Lung microvascular endothelial cell (primary cell): ENCODE measurements at places on chromosomes 7 and 10. TPM values are rescaled to one million over a fixed set of nuclear protein-coding genes. Genes with fewer than 3 reads are reported as not detected.

Gene CABCOCO1
- total RNA-seq, result under 0.01 TPM in 1 of 2 replicates, not detected in the other

Gene C10orf62
- total RNA-seq, result not detected in 2 replicates

Gene TAC1
- total RNA-seq, result not detected in 2 replicates

Gene CCDC136
- total RNA-seq, result 0.99 and 1.1 TPM in 2 replicates

Gene VAX1
- total RNA-seq, result not detected in 2 replicates

GRCh38 chr10:86945361-86946212 is 11.8 kb downstream of the MMRN2 start:
- DNase-seq, result peak; percentile 37

DNA sequence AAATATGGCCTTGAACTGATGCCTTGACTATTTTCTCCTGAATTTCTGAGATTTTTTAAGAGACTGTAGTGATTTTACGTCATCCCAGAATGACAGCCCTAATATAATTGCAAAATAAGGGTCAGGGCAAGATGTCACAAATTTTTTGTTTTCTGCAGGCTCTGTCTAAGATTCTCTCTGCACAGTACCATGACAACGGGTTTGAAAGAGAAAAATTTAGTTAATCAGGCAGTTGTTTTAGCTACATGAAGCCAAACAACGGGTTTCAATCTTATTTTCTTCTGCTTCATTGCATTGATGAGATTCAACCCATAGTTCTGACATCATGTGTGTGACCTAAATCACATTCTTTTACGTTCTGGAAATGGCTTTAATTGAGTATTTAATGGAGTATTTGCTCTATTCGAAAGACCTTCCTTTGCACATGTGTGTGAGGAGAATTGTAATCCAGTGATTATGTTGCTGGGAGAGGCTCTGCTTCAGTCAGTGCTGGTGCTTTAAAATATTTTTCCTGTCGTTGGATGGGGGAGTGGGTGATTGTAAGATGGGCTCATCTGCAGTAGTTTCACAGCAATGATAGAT is 118.0 kb upstream of the RHOBTB1 start:
- DNase-seq, result no peak

- no peak for DNase-seq
Observed at GRCh38 chr7:69090936-69091335, 507.3 kb upstream of the AUTS2 start.

GRCh38 chr7:34463830-34464229 is 194.2 kb upstream of the NPSR1 start:
- no peak for DNase-seq

DNA sequence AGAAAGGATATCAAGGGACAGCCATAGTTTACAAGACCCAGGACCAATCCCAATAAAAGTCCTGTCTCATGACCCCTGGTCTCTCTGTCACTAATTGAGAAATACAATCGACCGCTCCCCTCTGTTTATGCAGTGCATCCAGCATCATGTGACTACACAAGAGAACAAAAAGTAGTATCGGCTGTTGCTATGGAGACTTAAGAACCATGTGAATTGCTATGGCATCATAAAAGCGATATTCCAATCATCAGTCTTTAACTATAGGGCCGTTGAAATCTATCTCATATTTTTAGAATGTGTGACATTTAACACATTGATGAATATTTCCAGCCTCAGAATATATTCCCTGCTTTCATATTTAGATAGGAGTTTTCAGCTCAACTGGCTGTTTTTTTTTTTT is 139.3 kb downstream of the FRMD4A start:
- DNase-seq, result no peak

DNA sequence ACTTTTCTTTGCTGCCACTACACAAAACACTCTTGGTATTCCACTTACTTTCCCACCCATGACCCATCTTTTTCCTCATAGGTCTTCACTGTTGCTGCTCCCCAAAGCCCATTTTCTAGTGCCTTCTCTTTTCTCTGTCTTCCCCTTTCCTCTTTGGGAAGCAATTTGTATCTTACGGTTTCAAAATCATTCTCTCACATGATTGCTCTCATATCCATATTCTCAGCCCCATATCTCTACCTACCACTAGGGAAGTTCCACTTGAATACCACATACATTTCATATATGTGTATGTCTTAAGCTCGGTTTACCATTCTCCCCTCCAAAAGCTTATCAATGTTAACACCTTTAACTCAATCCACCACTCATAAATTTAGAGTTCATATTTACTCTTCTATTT is 3.2 kb upstream of the UBE2D1 start:
- DNase-seq, result no peak

DNA sequence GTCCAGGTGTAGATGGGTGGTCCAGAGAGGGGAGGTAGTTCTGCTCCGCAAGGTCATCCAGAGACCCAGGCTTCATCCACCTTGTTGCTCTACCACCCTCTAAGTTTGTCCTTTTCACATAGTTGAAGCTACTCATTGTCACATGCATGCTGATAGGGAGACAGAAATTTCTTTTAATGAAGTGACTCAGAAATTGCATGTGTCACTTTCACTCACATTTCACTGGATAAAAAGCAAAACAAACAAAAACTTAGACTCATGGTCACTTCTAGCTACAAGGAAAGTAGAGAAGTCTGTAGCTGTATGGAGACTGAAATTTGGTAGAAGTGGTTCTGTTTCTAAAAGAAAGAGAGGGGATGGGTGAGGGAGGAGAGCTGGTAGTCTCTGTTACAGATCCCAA is 161.9 kb downstream of the SORCS3 start:
- no peak for DNase-seq

- no peak for DNase-seq
Observed at GRCh38 chr7:138980563-138981291, 462 bp downstream of the KIAA1549 start.

DNA sequence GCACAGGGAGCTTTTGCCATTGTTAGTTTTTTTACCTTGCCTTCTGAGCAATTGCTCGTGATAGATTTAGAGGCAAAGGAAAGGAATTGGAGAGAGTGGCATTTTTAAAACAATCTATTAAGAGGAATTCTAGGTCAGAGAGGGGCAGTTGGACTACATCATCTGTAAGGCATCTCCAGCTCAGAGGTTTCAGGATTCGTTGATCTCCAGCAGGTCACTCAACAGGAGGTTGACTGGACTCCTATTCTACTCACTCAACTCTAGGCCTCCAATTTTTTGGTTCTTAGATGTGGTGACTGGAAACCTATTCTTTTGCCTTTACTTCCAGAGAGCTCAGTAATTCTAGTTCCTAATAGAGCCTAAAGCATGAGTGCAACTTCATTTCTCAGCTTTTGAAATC is 42.8 kb downstream of the TBXAS1 start:
- no peak for DNase-seq

- DNase-seq, result no peak
Observed at GRCh38 chr7:105766421-105767073, 109.9 kb downstream of the ATXN7L1 start.

DNA sequence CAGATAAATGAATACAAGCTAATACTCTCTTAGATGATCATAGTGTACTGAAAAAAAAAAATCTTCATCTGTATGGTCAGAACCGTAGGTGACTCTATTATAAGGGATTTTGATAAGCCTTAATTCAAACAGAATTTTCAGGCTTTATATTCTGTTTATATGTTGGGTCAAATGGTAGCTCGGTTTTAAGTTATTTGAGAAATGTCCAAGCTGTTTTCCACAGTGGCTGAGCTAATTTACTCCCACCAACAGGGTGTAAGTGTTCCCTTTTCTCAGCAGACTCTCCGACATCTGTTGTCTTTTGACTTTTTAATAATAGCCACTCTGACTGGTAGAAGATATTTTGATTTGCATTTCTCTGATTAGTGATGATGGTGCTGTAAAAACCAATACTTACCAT is 328.8 kb upstream of the MAGI2 start:
- no peak for DNase-seq

GRCh38 chr10:61063034-61063433 is 119.0 kb upstream of the RHOBTB1 start:
- DNase-seq, result peak; percentile 49

GRCh38 chr7:66682350-66683093 is 53.8 kb downstream of the KCTD7 start:
- peak; percentile 17 for DNase-seq

DNA sequence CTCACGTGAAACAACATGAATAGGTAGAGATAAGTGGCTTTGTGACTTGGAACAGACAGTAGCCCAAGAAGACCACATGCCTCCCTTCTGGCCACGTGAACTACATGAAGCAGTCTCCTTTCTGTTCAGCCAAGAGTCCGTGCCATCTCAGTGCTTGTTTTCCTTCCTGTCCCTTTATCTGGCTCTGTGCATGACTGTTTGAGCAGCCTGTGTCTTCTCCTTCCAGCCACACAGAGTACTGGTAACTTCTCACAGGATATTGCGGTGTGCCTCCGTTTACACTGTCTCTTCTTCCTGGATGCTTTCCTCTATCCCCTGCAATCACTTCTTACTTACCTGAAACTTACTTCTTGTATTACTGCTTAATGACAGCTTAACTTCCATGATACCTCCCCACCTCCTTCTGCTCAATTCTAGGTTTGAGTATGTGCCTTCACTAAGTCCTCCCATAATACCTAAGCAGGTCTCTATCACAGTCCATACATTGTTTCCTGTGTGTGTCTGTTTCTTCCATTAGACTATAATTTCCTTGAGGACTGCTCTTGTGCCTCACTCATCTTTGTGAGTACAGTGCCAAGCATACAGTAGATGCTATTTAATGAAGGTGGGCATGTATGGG is 748.7 kb downstream of the AUTS2 start:
- no peak for DNase-seq

DNA sequence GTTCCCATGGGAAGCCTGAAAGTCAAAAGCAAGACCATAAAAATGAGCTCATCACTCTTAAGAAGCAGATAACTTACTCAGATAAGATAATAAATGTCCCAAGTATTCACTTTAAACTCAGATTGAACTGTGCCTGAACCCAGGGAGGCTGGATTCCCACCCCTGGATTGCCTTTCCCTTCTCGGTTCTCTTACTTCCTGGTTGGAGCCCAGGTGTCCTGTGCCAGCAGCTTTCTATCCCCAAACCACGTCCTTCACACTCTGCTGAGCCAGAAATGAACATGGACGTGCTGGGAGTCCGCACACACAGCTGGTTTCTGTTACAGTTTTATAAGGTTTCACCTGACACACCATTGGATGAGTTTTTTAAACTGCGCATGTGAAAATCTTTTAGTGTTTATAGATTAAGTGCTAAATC is 636.2 kb upstream of the IGFBP3 start:
- DNase-seq, result no peak

- DNase-seq, result no peak
Observed at GRCh38 chr10:119113751-119114732, 10.1 kb downstream of the DENND10 start.

DNA sequence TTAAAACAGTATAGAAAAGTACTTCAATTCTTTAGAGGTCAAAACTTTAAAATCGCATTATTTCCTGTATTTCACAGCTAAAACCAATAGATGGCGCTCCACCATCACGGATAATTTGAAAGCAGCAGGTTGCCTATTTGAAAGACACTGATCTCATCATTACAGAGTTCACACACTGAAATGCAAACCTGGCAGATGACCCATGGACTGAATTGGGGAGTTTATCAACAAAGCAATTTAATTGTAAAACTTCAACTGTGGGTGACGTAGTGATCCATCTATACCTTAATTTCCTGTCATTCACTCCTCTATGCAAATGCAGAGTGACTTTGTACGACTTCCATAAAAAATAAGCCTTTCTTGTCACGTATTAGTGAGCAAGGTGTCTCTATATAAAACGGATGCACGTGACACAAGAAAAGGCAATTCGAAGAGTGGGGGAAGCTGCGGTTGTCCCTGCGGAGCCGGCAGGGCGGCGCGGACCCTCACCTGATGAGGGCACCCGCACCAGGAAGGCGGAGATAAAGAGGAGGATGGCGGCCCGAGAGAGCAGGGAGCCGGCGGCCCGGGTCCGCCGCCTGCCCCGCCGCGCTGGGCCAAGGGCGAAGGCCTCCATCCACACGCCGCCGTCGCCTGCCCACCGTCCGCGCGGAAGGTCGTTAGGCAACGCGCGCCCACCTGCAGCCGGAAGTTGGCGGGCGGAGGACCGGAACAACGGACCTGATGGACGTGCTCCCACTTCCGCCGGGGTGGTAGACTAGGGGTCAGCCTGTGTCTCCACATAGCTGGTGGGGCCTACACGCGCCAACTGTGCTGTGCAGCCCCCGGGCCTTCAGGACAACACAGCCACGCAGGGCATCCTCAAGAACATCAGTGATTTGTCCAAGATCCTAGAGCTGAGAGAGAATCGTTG is at the start of gene ZPBP:
ZPBP (minus strand) TSS at position 668 of the 913 bp plus-strand sequence; CDS start at position 616, 52 bp downstream.
- DNase-seq, result peak; percentile 59

GRCh38 chr10:123614888-123615287 is 51.3 kb upstream of the GPR26 start:
- peak; percentile 72 for DNase-seq

DNA sequence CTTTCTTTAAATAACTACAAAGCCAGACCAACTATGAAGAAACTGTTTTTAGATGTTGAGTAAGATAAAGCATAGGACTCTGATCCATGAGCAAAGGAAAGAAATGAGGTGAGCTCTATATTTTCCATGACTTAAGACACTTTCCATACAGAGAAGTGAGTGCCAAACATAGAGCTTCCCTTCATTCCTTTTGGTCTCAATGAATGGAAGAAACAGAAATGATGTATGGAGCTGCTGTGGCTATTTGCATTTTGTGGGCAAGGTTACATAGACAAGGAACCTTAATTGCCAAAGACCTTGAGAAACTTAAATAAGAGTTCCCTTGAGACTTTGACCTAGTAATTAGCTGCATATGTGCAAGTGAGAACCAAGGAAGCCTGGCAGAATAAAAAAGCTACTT is 1152.2 kb downstream of the XPNPEP1 start:
- DNase-seq, result no peak

- DNase-seq, result no peak
Observed at GRCh38 chr7:131145770-131146169, 181.9 kb upstream of the MKLN1 start.
